Spinal cord (tissue), 10 donors: ENCODE measurements at places on chromosomes 2 and 18. TPM values are rescaled to one million over a fixed set of nuclear protein-coding genes. Genes with fewer than 3 reads are reported as not detected.
A peak's percentile ranks its signal among the peaks of the same experiment; 100 is the strongest.

- no peak for DNase-seq
Observed at GRCh38 chr2:24919506-24920097, 435 bp downstream of the ADCY3 start.

DNA sequence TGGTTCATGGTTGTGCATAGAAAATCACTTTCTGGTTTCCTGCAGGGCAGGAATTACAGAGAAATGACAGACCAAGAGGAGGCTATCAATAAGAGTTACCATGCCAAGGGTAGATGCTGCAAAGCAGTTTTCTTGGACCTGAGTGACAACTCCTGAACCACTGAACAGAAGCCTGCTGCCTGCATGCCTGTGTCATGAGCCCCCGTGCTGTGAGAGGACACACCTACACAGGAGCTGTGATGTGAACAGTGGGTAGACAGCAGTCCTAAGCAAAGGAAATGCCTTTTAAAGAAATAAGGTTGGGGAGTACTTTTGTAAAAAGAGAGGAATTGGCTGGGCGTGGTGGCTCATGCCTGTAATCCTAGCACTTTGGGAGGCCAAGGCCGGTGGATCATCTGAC lies 54.2 kb upstream of the CREB1 start:
- no peak for DNase-seq

GRCh38 chr2:7480431-7480830 lies 563.2 kb downstream of the RNF144A start:
- no peak for DNase-seq

DNA sequence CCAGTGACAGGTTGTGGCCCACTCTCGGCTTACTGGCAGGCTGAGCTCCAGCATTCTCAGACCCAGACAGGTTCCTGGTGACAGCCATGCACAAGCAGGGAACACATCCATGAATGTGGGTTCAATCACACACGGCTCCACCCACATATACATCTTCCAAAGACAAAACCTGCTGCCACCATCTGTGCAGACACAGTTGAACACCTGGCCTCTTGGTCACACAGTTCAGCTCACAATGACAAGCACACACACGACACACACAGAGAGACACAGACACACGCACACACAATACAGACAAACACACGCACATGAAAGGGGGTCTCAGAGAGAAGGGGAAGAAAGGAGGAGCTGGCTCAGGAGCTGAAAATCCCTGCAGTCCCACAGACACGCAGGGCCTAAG lies 32.1 kb upstream of the PTMA start:
- DNase-seq, result no peak

GRCh38 chr2:132923787-132924186 lies 253.8 kb upstream of the LYPD1 start:
- DNase-seq, result no peak

DNA sequence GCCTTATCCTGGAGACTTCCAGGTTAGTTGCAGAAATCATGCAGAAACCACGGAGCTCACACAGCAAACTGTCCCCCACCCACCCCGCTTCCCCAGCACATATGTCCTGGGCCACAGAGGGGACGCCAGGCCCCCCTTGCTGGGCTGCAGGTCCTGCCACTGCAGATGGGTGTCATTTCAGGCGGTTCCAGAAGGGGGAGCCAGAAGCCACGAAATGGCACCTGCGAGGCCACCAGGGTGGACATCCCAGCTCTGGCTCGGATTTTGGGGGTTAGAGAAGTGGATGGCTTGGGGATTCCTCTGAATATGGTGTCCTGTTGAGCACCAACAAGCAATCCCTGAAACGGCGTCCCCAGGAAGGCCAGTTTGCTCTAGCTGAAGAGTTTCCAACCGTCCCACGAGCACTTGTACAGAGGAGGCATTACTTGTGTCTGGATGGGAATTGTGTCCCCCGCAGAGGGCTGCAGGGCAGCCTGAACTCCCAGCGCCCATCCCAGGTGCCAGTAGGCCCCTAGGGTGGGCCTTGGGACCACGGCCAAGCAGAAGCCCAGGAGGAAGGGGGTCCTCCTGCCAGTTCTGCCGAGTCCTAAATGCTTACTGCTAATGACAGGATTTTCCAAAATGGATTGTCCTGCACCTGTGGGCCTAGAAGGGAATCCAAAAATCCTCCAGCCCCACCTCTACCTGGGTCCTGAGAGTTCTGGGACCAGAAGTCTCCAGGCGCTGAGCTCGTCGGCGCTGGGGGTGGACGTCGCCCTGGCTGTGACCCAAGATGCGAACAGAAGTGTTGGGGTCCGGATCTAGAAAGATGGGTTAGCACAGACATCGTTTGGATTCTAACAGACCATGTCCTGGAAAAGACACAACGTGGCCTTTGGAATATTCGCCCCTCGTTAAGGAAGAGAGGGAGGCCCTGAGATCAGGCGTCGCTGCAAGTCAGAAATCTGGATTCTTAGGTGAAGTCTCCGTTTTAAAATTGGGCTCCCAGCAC lies 14.6 kb upstream of the NFATC1 start:
- DNase-seq, result no peak

- DNase-seq, result no peak
Observed at GRCh38 chr2:69138247-69138772, 125.3 kb downstream of the ANTXR1 start.

DNA sequence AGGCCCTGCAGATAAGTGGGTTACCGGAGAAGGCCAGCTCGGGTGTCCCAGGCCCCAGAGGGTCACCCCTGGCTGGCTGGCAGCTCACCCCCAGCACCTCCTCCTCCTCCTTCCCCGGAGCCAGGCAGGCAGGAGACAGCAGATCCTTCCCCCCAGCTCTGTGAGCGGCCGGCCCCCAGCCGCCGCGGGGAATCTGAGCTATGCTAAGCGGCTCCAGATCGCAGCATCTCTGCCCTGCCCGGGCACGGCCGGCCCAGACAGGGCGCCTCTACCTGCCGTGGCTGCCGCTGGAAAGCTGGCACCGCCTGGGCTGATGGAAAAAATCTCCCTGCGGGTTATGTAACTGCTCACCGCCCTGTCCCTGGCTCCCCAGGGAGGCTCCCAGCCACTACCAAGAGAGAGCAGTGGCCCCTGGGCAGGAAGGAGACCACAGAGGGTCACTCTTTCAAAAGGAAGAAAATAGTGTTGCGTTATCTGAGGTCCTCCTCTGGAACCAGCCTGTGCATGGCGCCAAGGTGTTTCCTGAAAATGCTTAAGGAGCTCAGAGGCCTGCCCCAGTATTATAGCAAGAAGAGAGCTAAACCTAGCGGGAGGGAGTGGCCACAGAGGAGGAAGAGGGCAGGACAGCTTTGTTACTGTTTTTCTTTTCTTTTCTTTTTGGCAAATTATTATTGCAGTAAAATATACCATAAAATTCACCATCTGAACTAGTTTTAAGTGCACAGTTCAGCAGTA lies 179.0 kb downstream of the SMAD7 start:
- no peak for DNase-seq

GRCh38 chr2:222240676-222241049 lies 58.1 kb downstream of the PAX3 start:
- no peak for DNase-seq

- no peak for DNase-seq
Observed at GRCh38 chr2:8993902-8994278, 9.6 kb downstream of the MBOAT2 start.

GRCh38 chr2:229273723-229274338 lies 2.7 kb upstream of the PID1 start:
- peak; percentile 79 for DNase-seq

- DNase-seq, result no peak
Observed at GRCh38 chr2:71478806-71479205, 25.4 kb downstream of the DYSF start.

DNA sequence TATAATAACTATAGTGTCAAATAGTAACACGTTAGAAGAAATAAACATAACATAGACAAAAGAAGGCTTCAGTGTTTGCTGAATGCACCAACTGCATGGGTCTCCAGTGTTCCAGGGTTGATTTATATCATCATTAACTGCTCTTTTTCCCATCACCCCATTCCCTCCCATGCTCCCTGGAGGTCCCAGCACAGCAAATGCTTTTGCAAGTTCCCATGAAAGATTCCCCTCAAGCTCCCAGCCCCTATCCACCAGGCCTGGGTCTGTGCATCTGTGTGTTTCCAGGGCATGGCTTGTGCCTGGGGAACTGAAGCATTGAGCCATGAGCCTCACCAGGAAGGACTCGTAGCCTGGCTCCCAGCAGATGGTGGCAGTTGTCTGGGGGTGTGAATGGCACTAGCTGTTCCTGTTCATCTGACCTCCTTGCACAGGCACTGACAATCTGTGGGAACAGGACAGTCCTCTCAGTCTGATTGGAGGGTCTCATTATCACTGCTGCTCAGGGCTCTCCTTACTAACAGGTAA lies 164.6 kb upstream of the RMP24 start:
- peak; percentile 34 for DNase-seq

Gene CD28
- total RNA-seq, result 3.7 TPM

Gene NYAP2
- 3.7 TPM for total RNA-seq

Gene IL36A
- not detected for total RNA-seq

Gene ATP6V1B1
- total RNA-seq, result 0.39 TPM

Gene AGXT
- total RNA-seq, result 0.17 TPM

Gene FAM237A
- not detected for total RNA-seq

Gene FLACC1
- total RNA-seq, result 5.0 TPM
